Stimulated activated CD8-positive, alpha-beta memory T cell treated with anti-CD3 and anti-CD28 coated beads, Interleukin-4, amount 100 ng/mL, for 1 hour (primary cell): ENCODE measurements at places on chromosomes 1 and 21.

DNA sequence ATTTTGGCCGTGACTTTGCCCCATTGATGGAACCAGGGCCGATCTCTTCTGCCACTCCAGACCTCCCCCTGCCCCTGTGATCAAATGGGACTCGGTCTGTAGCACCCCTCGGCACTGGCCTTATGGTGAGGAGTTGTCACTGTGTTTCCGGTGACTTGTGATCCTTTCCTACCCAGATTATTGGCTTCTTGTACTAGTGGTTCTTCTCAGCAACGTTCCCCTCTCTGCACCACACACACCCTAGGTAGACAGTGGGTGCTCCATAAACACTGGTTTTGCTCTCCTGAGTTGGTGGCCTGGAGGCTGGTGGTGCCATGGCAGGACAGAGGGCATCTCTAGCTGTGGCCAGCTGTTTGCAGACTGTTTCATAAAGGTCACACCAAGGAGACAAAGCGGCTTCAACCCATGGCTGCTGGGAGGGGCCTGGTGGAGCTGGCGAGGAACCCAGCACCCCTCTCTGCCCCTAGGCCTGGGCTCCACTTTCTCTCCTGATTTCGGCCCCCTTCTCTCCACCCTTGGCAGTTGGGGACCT, 50.7 kb downstream of the DHRS3 start:
- no peak for DNase-seq

GRCh38 chr1:37238364-37239224, 204.3 kb upstream of the GRIK3 start:
- no peak for DNase-seq

DNA sequence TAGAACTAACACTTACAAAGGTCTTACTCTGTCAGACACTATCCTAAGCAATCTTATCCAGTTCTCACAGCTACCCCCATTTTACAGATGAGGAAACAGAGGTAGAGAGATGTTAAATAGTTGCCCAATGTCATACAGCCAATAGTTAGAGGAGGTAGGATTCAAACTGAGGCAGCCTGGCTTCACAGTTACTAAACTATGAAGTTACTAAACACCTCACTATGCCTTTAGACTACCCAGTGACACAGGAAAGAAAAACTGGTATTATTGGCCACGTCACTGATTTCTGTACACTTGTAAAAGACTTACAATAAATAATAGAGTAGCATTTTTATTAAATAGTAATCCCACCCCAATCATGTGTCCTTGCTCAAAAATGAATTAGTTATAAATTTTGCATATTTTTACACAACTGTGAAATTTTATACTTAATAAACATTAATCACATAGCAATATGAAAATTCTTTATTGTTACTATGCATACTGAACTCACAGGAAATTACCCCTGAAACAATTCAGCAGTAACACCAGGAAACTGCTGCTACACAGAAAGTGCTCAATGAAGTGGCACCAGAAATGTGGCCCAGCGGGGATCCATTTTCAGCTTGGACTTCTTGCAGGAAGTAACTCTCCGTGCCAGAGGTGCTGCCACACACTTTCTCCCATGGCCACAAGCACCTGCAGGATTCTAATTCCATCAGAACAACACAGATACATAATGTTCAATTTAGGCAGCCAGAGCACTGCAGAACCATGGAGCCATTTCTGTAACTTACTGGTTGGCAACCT, 69.4 kb downstream of the VAV3 start:
- DNase-seq: no peak

- DNase-seq: no peak
These were observed 303.8 kb downstream of the NPHP4 start for GRCh38 chr1:5688081-5689077.

- no peak for DNase-seq
These were observed 4.5 kb upstream of the RGL1 start for GRCh38 chr1:183800449-183800848.

- no peak for DNase-seq
These were observed 15.1 kb downstream of the FLG start for GRCh38 chr1:152309955-152310354.

- DNase-seq: no peak
These were observed 31.5 kb downstream of the PRKAA2 start for GRCh38 chr1:56676571-56677035.

- DNase-seq: no peak
These were observed 74.0 kb upstream of the LRRC53 start for GRCh38 chr1:74586253-74586897.

GRCh38 chr1:176033474-176033873, 173.6 kb downstream of the COP1 start:
- no peak for DNase-seq
